Caco-2 (cell line): ENCODE measurements at places on chromosomes 11 and 22.

- no peak for DNase-seq
Measured at GRCh38 chr11:125468025-125468424, 28.0 kb downstream of the FEZ1 start.

DNA sequence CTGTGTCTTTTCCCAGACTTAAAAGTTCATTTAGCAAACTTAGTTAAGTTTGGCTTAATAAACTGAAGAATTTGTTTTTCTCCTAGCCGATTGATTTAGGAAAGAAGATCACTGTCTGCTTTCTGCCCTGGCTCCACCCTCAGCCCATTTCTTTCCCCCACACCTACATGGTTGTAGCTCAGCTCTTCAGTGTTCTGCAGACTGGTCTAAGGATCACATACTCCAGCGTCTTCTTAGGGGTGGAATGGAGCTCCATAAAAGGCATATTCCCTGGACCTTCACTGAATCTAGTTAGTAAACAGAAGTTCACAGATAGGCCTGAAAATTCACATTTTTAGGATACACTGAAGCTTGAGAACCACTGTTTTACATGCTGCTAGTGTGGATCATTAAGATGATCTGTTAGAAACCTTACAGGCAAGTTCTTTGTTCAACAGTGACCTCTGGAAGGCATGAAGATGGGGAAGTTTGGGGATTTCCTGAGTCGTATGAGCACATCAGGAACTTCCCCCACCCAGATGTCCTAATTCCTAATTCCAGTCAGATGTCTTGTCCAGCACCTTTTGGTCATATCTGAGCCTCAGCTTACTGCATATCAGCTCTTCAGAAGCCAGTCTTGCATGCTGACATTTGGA is 16.8 kb downstream of the PIWIL4 start:
- DNase-seq = no peak

DNA sequence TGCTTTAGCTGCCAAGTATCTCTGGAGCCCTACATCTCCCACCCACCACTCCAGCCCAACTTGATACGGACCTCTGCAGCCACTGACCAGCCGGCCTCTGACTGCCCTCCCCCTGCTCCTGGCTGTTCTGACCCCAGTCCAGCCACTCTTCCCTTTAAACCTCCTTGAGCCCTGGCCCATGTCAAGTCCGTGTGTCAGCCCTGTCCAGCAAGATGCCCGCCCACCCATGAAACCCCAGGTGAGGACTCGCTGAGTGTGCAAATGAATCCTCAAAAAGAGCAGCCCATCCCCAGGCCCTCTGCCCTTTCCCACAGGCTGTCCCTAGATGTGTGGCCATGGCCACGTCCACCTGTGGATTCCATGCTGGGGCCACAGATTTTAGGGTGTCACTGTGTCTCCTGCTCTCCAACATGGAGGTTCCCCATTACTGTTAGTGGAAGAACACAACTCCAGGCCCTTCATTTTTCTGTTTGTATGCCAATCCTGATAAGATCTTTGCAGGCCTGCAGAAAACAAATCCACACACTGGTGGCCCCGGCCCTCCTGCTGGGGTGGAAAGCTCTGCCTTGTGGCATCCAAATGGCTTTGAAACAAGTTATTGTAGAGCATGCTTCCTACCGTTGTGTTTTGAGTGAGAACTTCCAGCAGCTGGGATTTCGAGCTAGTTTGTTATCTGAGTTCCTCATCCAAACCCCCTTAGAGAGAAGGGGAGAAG is 22.7 kb upstream of the ADORA2A start:
- DNase-seq = no peak

GRCh38 chr11:132064987-132065620 is 694.7 kb downstream of the NTM start:
- DNase-seq = no peak

DNA sequence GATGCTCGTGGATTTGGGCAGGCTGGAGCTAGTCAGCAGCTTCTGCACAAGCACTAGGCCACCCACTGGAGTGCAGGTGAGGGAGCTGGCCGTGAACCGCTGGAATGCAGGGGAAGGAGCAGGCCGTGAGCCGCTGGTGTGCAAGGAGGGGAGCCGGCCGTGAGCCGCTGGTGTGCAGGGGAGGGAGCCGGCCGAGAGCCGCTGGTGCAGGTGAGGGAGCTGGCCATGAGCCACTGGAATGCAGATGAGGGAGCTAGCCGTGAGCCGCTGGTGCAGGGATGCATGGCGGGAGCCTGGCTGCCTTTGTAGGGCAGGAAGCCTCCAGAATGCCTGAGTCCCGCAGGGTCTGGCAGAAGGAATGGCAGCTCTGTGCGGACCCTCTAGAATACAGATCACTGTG is 4220.0 kb upstream of the OR11H1 start:
- DNase-seq = no peak

- DNase-seq = no peak
Measured at GRCh38 chr11:7520011-7520942, 6.5 kb downstream of the PPFIBP2 start.
